Putamen (tissue), 1 donor: ENCODE measurements at places on chromosomes 5 and 9.

DNA sequence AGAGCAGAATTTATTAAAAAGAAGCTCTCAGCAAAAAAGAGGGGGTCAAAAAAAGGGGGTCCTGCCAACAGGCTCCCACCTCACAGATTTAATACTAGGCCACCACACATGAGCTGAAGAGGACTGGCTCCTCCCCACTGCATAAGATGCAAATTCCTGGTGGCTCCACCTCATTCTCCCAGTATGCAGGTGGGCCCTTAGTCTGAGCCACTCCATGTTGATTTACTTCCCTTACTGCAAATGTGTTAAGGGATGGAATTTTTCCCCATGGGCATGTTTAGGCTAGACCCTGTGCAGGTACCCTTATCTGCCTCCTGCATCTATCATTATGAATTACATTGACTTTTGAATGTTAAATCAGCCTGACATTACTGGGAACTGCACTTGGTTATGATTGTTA is 82.9 kb downstream of the ISOC1 start:
- DNase-seq, result no peak

- DNase-seq, result peak; percentile 61
These were observed at the start of gene CRB2 for GRCh38 chr9:123355761-123356431. Gene CRB2, plus strand, starts transcription at chr9:123356197. Its CDS starts 64 bp downstream, at chr9:123356261.

- no peak for DNase-seq
These were observed 329.3 kb downstream of the PIK3R1 start for GRCh38 chr5:68544648-68545552.

DNA sequence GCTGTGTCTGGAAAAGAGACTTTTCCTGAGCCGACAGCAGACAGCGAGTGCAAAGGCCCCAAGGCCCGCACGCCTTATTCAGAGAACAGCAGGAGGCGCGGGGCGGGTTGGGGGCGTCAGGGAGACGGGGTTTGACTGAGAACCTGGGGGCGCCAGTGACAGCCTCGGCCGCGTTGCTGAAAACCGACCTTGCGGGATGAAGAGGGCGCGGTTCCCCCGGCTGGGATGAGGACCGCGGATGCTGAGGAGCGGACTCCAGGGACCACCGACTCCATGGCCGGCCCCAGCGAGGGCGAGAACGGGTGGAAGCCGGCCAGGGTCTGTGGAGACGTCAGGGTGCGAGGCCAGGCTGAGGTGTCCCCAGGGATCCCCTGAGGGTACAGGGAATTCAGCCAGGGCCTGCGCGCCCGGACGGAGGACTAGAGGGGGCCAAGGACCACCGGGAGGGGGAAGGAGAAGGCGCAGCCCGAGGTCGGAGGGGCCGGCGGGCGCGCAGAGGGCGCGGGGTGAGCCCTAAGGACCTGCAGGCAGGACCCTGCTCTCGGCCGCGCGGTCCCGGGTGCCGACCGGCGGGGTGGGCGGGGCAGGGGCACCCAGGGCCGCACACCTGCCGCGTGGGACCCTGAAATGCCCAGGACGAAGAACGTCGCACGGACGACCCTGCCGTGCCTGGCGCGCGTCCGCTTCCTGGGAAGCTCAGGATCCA is 837 bp upstream of the AHRR start:
- no peak for DNase-seq

DNA sequence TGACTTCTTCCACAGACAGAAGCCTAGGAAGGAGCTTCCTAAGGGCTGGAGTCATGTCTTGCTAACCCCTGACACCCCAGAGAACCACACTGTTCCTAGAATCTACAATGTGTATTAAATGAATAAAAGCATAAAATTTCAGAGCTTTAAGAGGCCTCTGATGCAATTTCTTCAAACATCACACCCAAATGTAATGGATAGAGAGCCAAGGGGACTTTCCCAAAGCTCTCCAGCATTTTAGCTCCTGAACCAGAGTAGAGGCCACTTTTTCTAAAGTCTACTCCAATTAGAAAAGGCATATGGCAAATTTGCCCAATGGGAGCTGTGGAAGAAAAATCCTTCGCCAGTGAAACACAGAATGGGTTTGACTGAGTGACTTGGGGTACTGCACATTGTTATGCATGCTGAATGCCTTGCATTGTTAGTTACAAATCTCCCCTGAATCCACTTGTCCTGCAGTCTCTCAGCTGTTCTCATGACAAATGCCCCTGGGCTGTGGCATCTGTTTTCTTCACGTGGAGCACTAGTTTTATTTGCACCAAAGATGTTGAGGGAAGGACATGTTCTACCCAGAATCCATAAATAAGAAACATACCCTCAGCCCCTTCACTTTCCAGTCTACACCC is 334.0 kb downstream of the ASTN2 start:
- DNase-seq, result no peak

DNA sequence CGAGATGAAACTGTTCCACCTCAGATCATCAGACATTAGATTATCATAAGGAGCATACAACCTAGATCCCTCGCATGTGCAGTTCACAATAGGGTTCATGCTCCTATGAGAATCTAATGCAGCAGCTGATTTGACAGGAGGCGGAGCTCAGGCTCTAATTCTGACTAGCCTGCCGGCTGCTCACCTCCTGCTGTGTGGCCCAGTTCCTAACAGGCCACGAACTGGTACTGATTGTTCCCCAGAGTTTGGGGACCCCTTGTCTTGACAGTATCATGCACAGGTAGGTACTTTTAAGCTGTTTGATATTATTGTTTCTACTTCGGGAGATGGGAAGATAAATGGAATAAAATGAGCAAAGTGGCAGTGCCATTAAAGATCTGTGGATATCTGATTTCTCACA is 66.9 kb downstream of the ZCCHC7 start:
- DNase-seq, result no peak

DNA sequence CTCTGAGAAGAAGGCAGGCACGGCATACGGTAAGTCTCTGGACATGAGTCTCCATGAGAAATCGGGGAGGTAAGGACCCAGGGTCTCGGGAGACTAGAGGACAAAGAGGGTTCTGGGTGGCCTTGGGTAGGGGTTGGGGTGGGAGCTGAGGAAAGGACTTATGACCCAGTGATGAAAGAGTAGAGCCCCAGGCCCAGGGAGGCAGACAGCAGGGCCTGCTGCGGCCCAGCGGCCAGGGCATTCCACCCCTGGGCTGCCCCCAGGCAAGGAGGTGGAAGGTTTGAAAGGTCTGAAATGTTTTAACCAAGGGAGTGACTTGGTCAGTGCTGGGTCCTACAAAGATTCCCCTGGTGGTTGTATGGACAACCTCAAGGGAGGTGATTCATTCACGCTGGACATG is 89.1 kb downstream of the CRB2 start:
- DNase-seq, result no peak
